ENCODE measurements at places on chromosomes 4 and X.

GRCh38 chr4:8162625-8163024 lies 4.0 kb upstream of the ABLIM2 start:
- DNase-seq, result no peak

GRCh38 chr4:48205107-48205506 lies 64.5 kb downstream of the TEC start:
- no peak for DNase-seq

GRCh38 chr4:11474146-11474545 lies 45.5 kb upstream of the HS3ST1 start:
- no peak for DNase-seq

DNA sequence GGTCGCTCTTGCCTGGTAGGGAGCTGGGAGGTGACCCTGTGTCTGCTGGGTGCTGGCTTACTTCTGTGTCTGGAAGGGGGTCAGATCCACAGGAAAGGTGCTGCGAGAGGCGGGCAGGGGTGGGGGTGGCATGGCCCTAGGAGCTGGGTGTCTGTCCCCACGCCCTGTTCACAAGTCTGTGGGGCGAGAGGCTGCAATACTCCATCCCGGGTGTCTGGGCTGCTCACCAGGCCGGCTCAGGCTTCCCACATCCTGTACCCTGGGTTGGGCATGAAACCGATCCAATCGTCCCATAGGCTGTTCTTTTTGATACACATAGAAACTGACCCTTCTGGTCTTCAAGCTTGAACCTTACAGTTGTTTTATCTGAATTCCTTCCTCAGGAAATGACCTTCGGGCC lies 993 bp upstream of the CTAG2 start:
- DNase-seq, result no peak

- no peak for DNase-seq
Observed at GRCh38 chrX:136529795-136530194, 2.2 kb upstream of the VGLL1 start.

DNA sequence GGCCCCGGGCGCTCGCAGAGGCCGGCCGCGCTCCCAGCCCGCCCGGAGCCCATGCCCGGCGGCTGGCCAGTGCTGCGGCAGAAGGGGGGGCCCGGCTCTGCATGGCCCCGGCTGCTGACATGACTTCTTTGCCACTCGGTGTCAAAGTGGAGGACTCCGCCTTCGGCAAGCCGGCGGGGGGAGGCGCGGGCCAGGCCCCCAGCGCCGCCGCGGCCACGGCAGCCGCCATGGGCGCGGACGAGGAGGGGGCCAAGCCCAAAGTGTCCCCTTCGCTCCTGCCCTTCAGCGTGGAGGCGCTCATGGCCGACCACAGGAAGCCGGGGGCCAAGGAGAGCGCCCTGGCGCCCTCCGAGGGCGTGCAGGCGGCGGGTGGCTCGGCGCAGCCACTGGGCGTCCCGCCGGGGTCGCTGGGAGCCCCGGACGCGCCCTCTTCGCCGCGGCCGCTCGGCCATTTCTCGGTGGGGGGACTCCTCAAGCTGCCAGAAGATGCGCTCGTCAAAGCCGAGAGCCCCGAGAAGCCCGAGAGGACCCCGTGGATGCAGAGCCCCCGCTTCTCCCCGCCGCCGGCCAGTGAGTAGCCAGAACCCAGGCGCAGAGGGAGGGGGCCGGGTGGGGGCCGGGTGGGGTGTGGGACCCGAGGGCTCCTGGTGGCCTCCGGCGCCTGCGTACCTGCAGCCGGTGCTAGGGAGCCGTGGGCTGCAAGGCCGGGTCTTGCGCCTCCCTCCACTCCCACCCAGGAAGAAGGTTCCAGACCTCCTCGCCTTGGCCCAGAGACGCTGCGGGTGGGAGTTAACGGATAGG lies 534 bp downstream of the MSX1 start:
- no peak for DNase-seq

- no peak for DNase-seq
Observed at GRCh38 chrX:22959204-22959920, 40.4 kb upstream of the DDX53 start.

DNA sequence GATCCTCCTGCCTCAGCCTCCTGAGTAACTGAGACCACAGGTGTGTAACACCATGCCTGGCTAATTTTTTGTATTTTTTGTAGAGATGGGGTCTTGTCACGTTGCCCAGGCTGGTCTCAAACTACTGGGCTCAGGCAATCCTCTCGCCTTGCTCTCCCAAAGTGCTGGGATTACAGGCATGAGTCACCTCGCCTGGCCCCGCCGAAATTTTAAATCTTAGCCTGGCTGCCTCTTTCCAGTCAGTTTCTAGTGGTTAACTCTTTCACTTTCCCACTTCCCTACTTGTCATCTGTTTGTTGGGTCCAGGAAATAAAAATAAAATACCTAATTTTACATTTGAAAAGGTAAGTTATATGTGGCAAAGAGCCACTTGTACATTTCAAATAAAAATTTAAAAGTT lies 62.4 kb downstream of the TMEM165 start:
- DNase-seq, result no peak
